ENCODE measurements at places on chromosomes 4 and X.

DNA sequence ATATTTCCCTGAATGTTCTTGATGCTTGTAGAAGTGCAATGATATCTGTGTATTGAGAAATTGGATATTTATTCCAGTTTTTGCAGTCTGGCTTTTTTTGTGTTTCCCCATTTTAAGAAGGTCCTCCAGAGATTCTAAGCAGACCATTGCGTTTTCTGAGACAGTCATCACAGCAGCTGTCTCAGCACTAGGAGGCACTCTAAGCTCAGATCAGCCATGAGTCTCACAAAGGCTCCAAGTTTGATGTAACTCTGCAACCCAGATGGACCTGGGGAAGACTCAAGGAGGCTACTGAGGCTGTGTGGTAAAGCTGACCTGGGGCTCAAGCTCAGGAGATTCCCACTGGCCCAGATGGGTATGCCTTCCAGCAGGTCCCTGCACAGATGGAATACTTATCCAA is 89.3 kb upstream of the CYLC1 start:
- no peak for DNase-seq

DNA sequence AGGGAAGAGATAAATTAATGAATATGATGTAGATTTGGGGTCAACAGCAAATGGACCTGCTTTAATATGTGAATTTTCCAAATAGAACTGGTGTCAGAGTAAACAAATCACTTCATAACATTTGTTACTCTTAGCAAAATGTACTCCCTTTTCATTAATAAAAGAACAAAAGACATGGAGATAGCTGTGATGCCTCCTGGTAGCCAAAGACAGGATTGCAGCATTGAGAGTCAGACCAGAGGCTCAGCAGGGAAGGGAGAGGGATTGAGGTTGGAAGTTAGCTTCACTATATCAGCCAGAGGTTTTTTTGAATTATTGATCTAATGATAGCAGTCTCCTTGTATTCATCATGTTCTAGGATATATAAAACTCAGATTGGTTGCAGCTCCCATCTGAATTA is 17.4 kb upstream of the RAB40A start:
- DNase-seq, result no peak

DNA sequence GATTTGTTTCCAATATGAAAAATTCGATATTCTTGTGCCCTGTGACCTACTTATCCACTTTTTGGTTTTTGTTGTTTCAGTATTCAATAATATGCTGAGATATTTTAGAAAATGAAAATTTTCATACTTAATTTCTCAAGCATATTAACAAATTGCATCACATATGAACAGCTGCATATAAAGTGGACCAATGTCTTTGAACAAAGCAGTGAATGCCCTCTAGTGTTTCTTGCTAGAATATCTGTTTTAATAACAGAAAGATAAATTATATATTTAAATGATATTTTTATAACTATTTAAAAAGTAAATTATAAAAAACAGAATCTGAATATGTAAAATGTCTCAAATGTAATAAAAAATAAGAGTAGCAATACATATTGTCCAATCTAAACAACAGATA is 31.7 kb upstream of the INTU start:
- no peak for DNase-seq

GRCh38 chrX:16517039-16517605 is 132.8 kb upstream of the S100G start:
- no peak for DNase-seq

DNA sequence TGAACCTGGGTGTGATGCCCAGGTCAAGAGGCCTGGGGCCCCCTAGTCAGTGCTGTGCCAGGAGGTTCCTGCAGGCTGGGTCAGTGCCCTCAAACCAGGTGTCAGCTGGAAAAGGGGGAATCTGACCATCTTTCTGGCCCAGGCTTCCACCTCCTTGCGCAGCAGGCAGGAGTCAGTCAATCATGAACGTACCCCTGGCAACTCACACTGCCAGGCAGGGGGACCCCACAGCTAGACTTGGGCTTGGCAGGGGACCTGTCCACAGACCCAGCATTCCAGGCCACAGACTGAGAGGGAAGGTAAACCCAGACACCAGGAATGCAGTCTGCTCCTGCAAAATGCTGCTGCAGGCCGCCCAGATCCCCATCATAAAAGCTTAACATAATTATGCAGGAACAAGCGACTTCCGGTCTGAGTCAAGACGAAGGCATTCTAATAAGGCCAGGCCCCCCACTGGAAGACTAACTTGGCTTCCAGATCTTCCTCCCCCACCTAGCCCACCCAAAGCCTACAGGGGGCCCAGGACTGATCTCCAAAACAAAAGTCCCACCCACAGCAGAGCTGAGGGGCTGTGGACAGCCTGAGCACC is 156.3 kb downstream of the BCOR start:
- DNase-seq, result no peak

DNA sequence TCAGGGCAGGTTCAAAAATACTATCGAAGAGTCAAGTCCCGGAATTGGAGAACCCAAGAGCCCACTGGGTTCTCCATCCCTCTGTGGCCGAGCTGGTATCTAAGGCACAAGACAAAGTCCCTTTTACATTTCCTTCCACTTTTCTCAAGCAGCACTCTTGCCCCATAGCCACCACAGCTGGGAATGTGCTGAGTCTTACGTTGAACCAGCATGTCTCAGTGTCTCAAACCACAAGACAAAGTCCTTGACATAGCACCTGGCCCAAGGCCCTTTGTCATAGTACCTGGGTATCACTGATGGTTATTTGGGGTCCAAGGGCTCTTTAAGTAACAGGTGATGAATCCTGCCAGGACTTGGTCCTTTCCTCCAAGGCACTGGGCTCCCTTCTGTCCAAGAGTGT is 210.2 kb upstream of the IRS4 start:
- DNase-seq, result no peak

- no peak for DNase-seq
Observed at GRCh38 chrX:124307253-124307907, 25.1 kb upstream of the TEX13D start.

- DNase-seq, result no peak
Observed at GRCh38 chr4:159503236-159504008, 400.5 kb downstream of the RAPGEF2 start.

DNA sequence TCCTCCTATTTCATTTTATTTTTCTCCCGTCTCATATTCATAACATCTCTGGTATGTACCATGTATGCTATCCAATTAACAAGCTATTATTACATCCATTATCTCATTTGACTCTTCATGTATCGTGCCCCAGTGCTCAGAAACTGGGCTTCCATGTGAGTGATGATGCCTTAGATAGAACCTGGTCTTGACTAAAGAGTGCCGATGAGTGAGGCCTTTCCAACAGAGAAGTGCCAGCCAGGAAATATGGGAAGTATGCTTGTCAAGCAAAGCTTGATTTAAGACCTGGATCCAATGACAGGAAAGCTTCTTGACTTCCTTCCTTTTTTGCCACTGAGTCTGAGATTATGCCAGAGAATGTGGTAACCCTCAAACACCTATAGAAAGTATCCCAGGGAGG is 371.7 kb upstream of the FGF13 start:
- no peak for DNase-seq

DNA sequence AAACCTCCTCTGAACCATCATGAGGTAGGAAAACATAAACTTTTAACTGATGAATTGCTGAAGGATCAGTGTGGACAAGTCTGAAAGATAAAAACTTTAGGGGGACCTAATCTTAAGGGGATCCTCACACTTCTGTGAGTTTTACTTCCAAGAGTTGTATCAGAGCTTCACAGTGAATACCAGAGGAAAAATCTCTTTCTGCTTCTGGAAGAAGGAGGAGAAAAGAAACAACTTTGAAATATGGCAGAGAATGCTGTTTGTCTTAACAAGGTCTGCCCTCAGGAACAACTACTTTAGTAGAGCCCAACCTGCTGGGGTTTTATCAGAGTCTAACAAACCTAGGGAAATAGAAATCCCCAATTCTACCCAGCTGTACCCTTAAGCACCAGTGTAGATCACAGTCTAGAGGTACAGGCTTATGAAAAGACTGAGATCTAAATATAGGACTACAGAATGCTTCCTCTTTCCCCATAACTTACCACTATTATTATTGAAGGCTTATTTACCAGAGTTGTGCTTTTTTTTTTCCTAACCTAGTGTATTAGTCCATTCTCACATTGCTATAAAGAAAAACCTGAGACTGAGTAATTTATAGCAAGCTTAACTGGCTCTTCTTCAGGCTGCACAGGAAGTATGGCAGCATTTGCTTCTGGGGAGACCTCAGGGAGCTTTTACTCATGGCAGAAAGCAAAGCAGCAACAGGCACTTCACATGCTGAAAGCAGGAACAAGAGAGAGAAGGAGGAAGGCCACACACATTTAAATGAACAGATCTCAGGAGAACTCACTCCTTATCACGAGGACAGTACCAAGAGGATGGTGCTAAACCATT is 167.9 kb downstream of the CAMK2D start:
- no peak for DNase-seq

DNA sequence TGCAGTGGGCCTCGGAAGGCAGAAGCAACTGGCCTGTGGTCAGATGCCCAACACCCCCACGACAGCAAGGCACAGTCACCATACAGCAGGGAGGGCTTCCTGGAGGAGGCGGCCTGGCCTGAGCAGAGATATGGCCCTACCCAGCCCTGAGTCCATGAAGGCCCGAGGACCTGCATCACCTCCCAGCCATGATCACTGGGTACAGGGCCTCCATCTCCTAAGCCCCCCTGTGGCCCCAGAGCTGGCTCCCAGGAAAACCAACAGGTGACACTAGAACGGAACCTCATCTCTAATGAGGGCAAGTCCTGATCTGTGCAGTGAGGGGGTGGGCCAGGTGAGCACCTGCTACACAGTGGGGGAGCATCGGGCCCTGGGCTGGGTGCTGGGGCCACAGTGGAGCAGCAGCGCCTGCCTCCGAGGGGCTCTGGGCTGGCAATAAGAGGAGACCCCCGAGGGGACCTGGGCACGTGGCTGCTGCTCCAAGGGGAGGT is 26.2 kb upstream of the MXD4 start:
- no peak for DNase-seq

DNA sequence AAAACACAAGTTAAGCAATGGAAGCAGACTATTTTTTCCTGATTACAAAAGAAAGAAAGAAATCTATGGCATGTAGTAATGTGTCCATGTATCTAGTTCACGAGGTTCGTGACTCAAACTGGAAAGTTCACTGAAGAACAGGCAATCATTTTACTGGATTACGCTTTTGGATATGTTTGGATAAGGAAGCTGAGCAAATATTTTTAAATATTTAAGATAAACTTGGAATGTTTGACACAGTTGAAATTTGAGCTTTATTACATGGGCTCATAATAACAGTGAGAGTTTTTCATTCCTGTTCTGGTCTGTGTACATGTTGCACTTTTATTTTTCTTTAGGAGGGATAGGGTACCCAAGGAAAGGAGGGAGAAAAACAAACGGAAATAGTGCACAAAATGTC is 244.2 kb upstream of the GK2 start:
- no peak for DNase-seq

DNA sequence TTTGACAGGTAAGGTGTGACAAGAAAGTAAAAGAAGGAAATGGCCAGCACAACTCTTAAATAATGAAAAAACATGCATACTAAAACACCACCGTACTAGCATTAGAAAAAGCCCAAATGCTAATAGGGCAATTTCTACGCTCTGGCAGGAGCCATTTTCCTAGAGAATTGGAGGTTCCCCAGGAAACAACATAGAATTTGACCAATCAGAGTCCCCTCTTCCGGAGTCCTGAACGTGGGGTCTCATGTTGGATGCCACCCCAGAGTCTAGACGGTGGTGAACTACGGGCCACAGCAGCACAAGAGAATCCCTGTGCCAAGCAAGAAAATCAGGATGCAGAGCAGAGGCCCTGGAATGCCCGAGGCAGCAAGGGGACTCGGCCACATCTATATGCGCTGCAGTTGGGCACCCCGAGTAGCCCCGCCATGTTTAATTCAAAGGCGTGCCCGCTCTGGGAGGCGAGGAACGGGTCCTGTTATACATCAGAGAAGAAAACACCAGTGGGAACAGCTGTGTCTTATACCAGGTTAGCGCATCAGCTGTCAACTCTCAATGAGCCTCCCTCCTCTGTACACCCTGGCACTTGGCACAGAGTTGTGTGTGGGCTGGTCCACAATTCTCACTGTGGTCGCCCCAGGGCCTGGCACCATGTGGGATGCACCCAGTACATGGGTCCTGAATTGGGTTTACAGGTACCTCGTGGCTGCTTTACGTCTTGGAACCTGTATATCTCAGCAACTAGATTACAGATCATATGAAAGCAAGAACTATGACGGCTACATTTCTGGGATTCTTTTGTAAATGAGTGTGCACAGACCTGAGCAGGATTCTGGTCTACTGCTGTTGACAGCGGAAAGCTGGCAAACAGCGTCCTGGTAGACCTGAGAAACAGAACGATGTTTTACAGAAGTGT is 52.1 kb downstream of the SEL1L3 start:
- no peak for DNase-seq

DNA sequence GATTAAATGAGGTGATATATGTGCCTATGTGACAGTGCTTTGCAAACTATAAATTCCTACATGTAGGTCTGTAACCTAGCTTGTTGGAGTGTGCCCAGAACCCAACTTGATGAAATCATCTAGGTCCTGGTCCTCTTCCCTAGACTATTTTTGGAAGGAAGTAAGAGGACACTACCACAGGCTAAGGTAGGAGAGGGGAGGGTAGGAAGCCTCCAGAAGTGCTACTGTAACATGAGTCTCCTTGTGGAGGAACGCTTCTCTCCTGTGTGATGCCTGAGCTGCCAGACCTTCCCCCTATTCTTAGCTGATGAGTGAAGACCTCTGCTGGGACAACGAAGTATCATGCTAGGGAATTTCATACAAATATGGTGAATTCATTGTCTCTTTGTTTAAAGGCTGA is 41.8 kb upstream of the IL21 start:
- DNase-seq, result no peak

GRCh38 chrX:40637687-40638086 is 9.7 kb downstream of the CXorf38 start:
- DNase-seq, result no peak

DNA sequence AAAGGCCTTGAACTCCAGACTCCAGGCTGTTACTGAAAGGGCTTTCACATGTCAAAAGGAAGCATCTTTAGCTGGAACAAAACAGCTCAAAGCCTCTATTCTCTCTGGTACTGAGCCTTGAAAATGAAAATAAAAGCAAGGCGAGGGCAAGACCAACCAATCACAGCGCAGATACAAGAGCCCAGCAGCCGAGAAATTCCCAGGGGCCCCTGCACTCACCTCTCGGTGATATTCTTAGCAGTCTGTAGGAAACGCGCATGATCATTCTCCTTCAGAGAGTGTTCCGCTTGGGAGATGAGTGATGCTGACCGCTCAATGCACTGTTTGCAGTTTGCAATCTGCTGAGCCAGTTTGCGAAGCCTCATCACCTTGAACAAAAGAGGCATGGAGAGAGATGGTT is 138.1 kb downstream of the MID1 start:
- no peak for DNase-seq

DNA sequence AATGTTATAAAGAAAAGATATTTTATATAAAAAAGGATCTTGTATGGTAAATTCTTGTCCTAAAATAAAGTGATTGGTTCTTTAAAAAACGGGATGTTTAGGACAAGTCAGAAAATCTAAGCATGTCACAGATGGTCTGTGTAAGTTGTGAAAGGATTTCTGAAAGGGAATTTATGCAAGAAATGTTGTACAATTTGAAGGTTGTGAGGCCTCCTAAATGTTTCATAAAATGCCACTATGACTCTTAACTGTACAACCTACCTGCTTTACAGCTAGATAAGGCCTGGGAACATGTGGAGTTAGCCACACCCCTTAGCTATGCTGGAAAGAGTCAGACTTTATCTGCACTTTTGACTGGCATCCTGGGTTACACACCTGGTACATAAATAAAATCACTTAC is 951.5 kb upstream of the POU3F4 start:
- no peak for DNase-seq

Data from hematopoietic multipotent progenitor cell treated with erythropoietin and hydrocortisone succinate and interleukin-3 and kit ligand, for 17 days (in vitro differentiated cells).